ENCODE measurements at places on chromosomes 5 and 9. TPM values are rescaled to one million over a fixed set of nuclear protein-coding genes. Genes with fewer than 3 reads are reported as not detected.

CATSPER3 gene
- polyA plus RNA-seq, result 0.48 TPM

DNA sequence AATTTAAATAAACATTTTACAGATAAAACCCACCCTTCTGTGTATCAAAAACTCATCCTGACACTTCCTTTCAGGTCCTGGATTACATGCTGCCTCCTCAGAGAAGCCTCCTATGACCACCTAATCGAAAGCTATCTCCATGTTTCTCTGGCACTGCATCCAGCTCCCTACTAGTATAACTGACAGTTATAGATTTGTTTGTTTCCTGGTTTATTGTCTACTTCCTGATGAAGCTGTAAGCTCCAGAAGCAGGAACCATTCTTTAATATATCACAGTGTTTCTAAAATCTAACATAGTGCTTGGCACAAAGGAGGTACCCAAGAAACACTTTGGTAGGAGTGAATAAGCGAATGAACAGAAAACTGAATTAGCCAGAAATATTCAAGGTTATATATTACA lies 270.4 kb downstream of the EFNA5 start:
- no peak for DNase-seq

DNA sequence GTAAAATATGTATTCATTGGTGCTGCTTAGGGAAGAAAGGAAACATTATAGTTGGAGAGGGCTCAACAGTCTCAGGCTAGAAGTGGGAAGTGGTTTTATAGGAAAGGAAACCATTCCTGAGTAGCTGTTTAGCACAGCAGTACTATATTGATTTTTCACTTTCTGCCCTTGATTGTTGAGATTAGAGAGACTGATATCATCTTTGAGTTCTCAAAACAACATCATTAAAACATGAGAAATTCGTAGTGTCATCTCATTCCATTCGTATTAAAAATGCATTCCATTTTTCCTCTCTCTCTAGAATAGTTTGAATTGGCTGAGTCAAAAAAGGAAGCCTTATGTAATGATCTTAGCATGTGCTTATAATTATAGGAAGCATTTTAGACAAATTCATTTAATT lies 14.1 kb downstream of the POLR3G start:
- DNase-seq, result no peak

DNA sequence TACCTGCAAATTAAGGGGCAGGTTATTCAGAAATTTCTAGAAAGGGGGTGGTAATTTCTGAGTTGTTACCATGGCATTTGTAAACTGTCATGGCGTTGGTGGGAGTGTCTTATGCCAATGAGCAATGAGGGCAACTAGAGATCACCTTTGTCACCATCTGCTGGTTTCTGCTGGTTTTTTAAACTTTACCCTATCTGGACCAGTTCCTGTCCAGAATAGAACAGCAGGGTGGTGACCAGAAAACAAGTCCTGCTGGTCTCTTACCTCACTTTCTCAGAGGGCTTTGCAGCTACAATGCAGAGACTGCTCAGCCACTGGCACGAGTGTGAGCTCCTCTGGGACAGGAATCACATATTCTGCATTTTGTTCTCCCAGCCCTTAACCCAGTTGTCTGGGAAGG lies 51.4 kb downstream of the FAM114A2 start:
- DNase-seq, result no peak

GRCh38 chr5:107424491-107424890 lies 246.2 kb downstream of the EFNA5 start:
- no peak for DNase-seq
